ENCODE measurements at places on chromosomes 5 and 9. TPM values are rescaled to one million over a fixed set of nuclear protein-coding genes. Genes with fewer than 3 reads are reported as not detected.
A peak's percentile ranks its signal among the peaks of the same experiment; 100 is the strongest.

Gene CCDC152
- 0.15 TPM for polyA plus RNA-seq

DNA sequence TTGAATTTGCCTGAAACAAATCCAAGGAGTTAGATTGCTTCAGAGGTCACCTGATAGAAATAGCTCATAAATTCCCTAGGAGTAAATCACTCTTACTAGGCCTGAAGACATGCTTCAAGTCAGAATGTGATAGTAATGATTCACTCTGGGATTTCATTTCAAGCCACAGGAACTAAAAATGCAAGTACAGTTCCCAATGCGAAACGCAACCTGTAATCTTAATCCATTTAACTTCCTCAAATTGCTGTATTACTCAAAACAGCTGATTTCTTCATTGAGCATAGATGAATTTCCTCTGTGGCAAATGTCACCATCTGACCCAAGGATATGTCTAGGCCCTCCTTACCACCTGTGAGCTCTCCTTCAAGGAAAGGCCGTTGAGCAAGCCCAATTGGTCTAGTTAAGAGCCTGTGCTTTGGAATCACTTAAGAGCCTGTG lies 32.1 kb upstream of the IL6ST start:
- DNase-seq, result no peak

DNA sequence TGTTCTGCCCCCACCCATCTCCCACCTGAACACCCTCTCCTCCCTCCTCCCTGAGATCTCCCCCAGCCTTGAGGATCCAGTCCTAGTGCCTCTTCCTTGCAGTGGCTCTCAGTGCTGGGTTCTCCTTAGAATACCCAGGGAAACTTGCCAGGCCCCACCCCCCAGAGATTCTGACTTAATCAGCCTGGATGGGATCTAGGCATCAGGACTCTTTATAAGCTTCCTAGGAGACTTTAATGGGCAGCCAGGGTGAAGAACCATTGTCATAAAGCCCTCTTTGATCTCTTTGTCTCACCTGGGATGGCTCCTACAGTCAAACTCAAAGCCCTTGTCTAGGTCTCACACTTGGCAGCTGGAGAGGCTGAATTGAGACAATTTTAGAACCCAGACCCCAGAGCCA lies 8.6 kb upstream of the GLIS3 start:
- DNase-seq, result no peak

- peak; percentile 51 for DNase-seq
These were observed 33.4 kb upstream of the TTC1 start for GRCh38 chr5:159975462-159976019.

DNA sequence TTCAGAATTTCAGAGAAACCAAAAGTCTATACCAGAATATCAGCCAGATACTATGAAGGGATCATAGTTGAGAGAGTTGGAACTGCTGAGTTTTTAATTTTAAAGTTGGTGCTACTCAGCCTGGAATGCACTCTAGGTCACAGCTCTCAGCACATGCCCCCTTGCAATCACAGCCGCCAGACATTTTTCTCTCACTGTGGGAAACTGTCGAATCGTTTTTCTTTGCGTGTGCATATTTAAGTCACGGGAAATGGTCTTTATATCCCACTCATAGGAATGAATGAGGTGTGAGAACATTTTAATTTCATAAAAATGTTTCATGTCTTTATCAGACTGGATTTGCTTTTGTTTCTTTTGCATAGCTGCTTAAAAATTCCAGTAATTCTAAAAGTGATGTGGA lies 12.2 kb upstream of the SPDL1 start:
- DNase-seq, result no peak

- no peak for DNase-seq
These were observed 135.0 kb upstream of the IRX4 start for GRCh38 chr5:2017540-2018389.

Gene NIM1K
- 0.32 TPM for polyA plus RNA-seq

DNA sequence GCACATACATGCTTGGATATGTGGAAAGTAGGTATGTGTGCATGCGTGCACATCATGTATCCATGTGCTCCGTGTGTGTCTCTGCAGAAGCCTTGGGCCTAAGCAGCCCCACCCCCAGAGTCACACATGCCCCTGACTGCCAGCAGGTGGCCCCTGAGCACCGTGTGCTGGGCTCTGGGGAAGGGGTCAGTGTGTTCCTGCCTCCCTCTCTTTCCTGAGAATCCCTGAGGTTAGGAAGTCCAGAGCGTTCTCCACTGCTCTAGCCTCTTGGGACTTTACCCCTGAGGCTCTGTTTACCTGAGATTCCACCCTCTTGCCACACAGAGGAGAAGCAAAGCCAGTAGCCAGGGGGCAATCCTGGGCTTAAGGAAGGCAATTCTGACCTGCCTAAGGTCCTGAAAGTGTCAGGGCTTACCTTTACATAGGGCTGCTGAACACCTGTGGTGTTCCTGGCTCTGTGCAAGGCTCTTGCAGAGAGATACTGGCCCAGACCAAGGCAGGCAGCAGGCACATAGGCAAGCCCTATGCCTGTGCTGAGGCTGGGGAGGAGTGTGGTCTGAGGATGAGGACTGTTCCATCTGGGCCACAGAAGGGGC lies 207.3 kb downstream of the TMEM38B start:
- DNase-seq, result peak; percentile 78

DNA sequence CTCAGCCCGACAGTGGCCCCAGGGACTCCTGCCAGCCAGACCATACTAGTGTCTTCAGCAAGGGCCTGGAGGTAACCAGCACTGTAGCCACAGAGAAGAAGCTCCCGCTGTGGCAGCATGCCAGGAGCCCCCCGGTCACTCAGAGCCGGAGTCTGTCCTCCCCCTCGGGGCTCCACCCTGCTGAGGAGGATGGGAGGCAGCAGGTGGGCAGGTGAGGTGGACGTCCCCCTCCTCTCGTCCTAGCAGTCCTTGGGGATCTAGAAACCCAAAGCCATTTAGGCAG lies 28.0 kb upstream of the LRRC14B start:
- no peak for DNase-seq

DNA sequence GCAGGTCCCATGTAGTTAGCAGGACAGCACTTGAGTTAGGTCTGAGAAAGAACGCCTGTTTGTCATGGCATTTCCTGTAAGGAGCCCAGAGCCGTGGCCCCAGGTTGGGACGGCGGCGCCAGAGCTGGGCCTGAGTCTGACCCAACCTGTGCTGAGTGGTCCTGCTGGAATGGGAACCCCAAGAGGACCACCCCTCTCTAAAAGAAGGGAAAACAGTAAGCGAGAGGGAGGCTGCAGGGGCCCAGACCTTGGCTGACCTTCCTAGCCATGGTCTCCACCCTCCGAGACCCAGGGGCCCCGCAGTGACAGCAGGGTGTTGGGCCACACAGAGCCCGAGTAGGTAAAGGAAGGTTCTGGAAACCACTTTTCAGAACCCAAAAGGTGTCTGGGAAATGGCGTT lies 1.8 kb upstream of the LRRC14B start:
- DNase-seq, result no peak

Gene CCNO
- polyA plus RNA-seq, result 2.1 TPM

DNA sequence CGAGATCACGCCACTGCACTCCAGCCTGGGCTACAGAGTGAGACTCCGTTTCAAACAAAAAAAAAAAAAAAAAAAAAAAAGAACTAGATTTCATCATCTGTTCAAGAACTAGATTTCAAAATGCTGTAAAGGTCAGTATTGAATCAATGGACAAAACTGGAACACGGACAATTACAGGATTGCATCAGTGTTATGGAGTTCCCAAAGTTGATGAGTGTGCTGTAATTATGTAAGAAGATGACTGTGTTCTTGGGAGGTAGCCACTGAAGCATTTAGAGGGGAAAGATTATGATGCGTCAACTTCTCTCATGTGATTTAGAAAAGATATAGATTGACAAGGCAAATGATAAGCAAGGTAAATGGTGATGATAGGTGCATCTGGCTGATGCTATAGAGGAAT lies 6.5 kb downstream of the FAM240B start:
- DNase-seq, result no peak

DNA sequence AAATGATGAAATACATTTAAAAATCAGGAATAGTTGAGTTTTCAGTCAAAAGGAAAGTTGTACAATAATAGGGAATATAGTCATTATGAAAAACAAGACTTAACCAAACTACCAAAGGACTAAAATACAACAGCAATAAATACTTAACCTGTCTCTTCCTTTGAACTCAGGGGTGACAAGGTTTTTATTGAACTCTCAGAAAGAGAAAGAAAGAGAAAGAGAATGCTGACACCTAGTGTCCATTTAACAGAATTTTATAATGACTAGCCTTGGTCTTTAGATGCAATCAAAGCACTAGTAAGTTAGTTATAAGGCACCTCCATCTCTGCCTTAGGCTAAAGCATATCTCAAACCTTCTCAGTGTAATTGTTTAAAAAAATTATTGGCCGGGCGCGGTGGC lies 47.5 kb downstream of the UIMC1 start:
- DNase-seq, result no peak

Gene ZDHHC11B
- 4.4 TPM for polyA plus RNA-seq

- DNase-seq, result no peak
These were observed 174.0 kb upstream of the NREP start for GRCh38 chr5:111930905-111931461.

GRCh38 chr9:3170819-3171218 lies 326.9 kb upstream of the PUM3 start:
- no peak for DNase-seq

Gene C5orf34
- polyA plus RNA-seq, result 0.71 TPM

- no peak for DNase-seq
These were observed 32.3 kb downstream of the EPB41L4A start for GRCh38 chr5:112386766-112387165.

Gene IL9
- not detected for polyA plus RNA-seq

Gene SLC24A2
- 0.15 TPM for polyA plus RNA-seq

GRCh38 chr9:111965566-111966019 lies 69.0 kb downstream of the UGCG start:
- peak; percentile 66 for DNase-seq
